ENCODE measurements at places on chromosomes 16 and 17.

DNA sequence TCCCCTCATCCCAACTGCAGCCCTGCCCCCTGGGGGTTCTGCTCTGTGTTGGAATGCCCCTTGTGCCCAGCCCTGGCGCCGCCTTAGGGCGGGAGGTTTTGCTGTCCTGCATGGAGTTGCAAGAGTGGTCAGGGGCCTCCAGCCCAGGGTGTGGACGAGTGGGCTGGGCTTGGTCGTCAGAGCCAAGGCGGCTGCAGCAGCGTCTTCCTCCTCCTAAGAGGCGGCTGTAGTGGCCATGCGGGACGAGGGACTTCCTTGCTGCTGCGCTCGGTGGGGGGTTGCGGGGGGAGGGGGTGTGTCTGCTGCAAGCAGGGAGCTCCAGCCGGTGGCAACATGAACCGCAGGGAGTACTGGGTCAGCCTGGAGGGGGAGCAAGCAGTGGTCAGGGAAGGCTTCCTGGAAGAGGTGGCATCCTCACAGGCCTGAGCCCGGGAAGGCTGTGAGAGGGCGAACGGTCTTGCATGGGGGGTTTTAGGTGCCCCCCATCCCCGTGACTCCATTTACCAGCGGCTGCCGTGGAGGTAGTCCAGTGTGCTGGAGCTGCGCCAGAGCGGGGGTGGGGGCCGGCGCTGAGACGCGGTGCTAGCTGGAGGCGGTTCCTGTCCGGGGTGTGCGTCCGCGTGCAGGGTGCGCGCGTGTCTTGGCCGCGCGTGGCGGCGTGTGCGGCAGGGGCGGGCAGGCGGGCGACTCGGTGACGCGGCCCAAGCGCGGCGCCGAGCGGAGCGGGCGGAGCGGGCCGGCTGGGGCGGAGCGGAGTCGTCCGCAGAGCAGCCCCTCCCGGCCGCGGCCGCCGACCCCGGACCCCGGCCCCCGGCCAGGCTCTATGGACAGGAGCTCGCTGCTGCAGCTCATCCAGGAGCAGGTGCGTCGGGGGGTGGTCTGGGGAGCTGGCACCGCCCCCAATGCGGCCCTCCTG, at the start of gene RHBDL1:
RHBDL1 (plus strand) TSS at position 704 of the 916 bp plus-strand sequence; CDS start at position 824, 120 bp downstream.
- DNase-seq: peak; percentile 22

DNA sequence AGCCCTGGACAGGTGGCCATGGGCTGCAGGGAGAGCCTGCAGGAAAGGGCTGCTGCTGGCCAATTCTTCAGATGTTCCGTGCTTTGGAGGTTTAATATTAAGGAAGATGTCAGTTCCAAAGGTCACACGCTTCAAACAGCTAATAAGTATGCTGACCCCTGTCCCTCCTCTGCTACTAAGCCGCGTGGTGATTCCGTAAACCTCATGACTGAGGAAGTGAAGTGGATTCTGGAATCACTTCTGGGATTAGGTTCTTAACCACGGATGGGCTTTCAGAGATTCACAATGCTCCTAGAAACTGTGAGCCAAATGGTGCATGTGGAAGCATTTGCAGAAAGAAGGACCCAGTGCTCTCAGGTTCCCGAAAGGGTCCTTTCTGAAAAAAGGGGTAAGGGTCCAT, 28.5 kb upstream of the ERN1 start:
- no peak for DNase-seq

GRCh38 chr16:82603784-82604411, 22.9 kb upstream of the CDH13 start:
- DNase-seq: no peak

- DNase-seq: no peak
Measured at GRCh38 chr17:6868582-6868981, 37.1 kb upstream of the TEKT1 start.

DNA sequence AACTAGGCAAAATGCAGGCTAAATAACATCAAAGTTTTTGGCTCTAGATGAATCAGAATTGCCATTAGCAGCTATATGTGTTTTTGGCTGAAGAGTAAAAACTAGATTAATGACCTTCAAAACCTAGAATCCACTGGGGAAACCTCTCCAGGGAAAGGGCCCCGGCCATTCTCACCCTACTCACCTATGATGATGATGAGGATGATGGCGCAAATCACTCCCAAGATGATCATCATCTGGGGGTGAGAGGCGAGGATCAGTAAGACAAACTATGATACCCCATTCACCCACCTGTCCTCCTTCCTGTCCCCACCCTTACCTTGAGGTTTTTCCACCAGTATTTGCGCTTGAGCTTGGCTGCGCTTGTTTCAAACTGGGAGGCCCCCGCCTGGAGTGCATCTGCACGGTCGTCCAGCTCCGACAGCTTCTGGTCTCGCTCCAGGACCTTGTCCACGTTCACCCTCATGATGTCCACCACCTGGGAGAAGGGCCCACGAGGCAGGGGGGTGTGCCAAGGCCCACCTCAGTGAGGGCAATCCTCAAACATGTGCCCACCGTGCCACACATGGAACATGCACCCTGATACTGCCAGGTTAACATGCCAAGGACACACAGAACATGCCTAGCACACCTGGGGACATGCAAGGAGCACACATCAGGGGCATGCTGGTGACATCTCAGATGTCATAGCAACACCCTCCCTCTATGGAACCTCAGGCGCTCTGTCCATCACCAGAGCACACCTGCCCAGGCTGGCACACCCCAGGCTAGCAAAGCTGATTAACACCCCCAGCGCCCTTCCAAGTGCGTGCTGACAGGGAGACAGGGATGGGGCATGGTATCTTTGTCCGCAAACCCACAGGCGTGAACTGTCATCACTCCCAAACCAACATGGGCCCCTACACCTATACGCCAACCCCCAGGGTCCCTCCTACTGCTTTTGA, 1.2 kb downstream of the VAMP2 start:
- DNase-seq: no peak

DNA sequence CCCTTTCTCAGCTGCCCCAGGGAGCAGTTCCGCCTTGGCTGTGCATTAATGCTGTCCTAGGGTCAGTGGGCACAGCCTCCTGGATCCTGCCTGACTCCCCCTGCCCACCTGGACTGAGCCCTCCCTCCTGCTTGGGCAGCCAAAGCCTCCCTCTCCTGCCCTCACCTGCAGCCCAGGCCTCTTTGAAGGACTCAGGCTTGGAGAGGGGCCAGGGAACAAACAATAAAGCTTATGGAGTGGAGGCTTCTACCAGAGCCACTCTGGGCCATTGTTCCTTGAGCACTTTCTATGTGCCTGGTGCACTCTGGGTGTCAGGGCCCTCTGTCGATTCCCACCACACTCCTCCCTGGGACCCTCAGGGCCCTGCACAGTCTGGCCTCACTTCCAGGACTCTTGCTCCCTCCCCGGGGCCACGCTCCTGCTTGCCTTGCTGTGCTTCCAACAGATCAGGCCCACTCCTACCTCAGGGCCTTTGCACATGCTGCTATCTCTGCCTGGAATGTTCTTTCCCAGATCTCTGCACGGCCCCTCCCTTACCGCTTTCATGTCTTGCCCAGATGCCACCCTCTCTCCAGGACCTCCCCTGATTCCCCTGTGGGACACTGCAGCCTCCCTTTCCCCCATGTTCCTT, 5.0 kb downstream of the KCNJ12 start:
- DNase-seq: no peak

- no peak for DNase-seq
Measured at GRCh38 chr16:86027373-86028126, 128.6 kb downstream of the IRF8 start.

GRCh38 chr17:1710807-1711553, 803 bp upstream of the TLCD2 start:
- no peak for DNase-seq

GRCh38 chr16:31870809-31871208, 2.8 kb upstream of the ZNF267 start:
- no peak for DNase-seq

DNA sequence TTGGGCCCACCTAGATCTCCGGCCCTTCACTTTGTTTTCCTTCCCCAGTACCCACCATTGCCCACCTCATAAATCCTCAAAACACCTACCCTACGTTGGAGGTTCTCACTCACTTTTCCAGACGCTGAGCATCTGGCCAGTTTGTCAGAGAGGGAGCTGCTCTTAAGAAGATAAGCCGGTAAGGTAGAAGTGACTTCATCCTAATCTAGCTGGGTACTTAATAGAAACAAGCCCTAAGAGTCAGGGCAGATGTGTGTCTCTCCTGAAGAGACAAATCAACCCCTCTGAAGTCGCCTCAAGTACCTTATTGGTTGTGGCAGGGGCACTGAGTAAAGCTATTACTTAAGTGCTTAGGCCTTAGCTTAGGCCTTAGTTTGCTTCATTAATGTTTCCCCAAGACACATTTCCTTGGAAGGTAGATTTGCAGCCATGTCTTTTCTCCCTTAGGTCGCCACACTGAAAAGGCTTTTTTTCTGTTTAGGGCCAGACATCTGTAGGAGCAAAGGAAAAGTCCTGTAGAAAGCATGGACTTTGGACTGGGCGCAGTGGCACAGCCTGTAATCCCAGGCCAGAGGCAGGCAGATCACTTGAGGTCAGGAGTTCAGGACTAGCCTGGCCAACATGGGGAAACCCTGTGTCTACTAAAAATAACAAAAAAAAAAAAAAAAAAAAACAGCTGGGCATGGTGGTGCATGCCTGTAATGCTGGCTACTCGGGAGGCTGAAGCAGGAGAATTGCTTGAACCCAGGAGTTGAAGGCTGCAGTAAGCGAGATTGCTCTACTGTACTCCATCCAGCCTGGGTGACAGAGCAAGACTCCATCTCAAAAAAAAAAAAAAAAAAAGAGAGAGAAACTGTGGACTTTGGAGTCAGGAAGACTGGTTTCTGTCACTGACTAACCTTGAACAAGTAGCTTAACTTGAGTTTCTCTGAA, 1.0 kb downstream of the TACO1 start:
- no peak for DNase-seq

GRCh38 chr16:48126801-48127644, 28.8 kb downstream of the ABCC12 start:
- no peak for DNase-seq

- DNase-seq: peak; percentile 67
Measured at GRCh38 chr16:27169511-27170071, 33.7 kb upstream of the KDM8 start.

DNA sequence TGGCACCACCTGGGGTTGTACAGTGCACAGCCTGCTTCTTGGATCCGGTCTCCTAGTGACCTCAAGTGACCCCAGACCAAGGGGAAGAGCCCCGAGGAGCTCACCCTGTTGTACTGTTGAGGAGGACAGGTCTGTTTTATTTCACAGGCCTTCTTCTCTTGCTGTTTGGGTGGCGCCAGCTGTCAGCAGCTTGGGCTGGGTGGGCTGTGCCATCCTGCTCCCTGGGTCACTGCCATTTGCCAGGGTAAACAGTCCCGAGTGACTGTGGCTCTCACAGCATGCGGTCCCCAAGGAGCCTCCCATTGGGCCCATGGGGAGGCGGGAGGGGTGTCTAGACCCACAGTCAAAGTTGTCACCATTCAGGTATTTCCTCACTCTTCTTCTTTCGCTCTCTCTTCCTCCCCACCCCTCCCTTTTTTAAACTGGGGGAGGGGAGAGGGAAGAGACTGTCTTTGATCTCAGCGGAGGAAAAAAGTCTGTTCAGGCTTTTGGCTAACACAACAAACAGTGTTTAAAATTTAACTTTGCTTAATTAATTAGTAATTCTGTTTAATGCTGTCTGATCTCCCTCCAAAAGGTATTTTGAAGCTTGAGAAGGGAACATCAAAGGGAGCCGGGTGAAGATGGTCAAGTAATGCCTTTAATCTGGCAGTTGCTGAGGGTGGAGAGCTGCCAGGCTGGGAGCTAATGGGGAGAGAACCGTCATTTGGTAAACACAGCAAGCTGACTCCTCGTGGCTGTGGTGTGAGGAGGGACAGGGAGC, 64.0 kb downstream of the SNX20 start:
- DNase-seq: no peak

GRCh38 chr17:82893779-82894178, 54.0 kb upstream of the ZNF750 start:
- no peak for DNase-seq

GRCh38 chr16:7209598-7209997, 123.0 kb upstream of the RBFOX1 start:
- no peak for DNase-seq

DNA sequence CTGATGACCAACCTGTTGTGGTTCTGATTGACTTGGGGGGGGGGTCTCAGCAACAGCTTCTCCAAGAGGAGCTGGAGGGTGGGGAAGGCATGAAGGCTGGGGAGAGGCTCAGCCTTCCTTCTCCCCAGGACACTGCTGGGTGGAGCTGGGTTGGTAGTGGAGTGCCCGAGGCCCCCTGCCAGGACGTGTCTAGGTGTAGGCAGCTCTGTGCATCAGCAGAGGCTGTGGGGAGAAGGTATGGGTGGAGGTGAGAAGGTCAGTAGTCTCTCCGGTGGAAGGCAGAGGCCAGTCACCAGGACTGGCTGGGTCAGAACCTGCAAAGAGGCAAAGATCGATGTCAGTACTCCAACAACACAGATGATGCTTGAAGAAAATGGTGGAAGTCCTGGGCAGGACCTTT, 3.9 kb downstream of the CHAD start:
- DNase-seq: no peak

- no peak for DNase-seq
Measured at GRCh38 chr17:31697838-31698237, 161.2 kb downstream of the COPRS start.

GRCh38 chr16:19716183-19716582, 1.8 kb downstream of the KNOP1 start:
- DNase-seq: no peak

- peak; percentile 65 for DNase-seq
Measured at GRCh38 chr16:50547340-50548124, 664 bp upstream of the NKD1 start.

DNA sequence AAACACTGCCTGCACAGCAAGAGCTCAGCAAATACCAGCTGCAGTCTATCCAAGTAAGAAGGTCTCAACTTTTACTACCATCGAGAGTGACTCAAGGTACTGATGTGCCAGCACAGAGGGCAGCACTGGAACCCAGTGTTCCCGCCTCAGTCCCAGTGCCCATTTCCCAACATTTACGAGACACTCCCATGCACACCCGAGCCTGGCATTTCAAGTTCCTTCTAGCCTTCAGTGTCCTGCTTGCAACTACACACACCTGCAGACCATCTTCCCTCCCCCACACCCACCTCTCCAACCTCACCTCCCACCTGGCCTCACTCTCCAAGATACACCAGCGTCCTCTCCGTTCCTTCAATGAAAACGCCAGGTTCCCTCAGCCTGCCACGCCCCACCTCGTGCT, 3.2 kb downstream of the KLHDC4 start:
- no peak for DNase-seq

DNA sequence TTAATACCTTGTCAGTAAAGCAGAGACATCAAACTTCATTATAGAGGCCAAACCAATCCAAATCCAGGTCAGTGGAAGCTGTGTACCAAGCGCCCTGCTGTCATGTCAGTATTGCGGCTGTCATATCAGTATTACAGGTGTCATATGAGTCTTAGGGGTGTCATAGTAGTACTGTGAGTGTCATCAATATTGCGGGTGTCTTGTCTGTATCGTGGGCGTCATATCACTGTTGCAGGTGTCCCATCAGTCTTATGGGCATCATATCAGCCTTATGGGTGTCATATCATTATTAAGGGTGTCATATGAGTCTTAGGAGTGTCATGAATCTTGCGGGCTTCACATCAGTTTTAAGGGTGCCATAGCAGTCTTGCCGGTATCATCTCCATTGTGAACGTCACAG, 6.0 kb upstream of the PRDM7 start:
- no peak for DNase-seq

GRCh38 chr17:19672009-19672750, 23.6 kb downstream of the ALDH3A2 start:
- no peak for DNase-seq
